Activated CD4-positive, alpha-beta T cell treated with anti-CD3 and anti-CD28 coated beads, Interleukin-2, amount 10 ng/mL, durations not matched to agents 24 days and 14 days (primary cell): ENCODE measurements at places on chromosomes 13 and 19. TPM values are rescaled to one million over a fixed set of nuclear protein-coding genes. Genes with fewer than 3 reads are reported as not detected.

- DNase-seq, result no peak
Measured at GRCh38 chr19:13153569-13154240, 3.5 kb downstream of the IER2 start.

Gene LIM2
- total RNA-seq, result 0.24 TPM in 1 of 2 replicates, not detected in the other

Gene NCAN
- 0.02 TPM in 1 of 2 replicates, not detected in the other for total RNA-seq

Gene CACNA1A
- total RNA-seq, result 0.28 and 0.38 TPM in 2 replicates

Gene ZNF329
- total RNA-seq, result 1.4 and 2.1 TPM in 2 replicates

Gene CRX
- total RNA-seq, result not detected in 2 replicates

DNA sequence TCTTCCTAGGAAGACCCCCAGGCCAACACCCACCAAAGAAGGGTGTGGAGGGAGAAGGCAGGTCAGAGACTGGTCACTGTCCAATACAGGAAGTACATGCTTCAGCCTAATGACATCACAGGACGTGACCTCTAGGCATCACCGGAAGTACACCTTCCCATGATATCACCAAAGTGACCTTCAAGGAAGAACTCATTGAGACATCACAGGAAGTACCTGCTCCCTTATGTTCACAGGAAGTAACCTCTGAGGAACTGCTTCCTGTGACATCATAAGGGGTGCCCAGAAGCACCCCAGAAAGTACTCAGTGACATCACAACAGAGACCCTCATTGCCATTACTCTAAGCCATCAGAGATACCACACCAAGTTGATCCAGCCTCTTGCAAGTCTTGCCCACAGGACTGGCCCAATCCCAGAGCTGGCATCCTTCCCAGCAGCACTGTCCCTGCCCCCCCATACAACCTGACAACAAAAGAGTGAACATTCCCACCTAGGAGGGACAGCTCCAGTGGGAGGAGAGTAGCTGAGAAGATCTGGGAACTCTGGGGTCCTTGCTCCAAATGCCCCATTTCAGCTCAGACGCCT lies 24.2 kb upstream of the NANOS2 start:
- DNase-seq, result no peak

DNA sequence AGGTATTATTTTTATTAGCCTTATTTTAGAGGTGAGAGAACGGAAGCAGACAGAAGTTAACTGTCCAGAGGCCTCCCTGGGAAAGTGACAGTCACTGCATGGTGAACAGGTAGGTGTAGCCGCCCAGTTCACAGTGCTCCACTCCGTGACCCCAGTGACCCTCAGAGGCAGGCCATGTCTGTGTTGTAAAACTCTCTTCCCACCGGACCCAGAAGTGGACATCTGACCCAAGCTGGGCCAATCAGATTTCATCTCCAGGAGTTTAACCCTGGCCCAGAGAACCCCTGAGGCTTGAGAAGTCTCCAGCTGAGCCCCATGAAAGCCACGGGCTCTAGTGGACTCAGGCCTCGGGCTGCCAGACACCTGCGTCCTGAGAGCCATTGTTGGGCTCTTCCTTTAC lies 83.6 kb upstream of the FARP1 start:
- no peak for DNase-seq

DNA sequence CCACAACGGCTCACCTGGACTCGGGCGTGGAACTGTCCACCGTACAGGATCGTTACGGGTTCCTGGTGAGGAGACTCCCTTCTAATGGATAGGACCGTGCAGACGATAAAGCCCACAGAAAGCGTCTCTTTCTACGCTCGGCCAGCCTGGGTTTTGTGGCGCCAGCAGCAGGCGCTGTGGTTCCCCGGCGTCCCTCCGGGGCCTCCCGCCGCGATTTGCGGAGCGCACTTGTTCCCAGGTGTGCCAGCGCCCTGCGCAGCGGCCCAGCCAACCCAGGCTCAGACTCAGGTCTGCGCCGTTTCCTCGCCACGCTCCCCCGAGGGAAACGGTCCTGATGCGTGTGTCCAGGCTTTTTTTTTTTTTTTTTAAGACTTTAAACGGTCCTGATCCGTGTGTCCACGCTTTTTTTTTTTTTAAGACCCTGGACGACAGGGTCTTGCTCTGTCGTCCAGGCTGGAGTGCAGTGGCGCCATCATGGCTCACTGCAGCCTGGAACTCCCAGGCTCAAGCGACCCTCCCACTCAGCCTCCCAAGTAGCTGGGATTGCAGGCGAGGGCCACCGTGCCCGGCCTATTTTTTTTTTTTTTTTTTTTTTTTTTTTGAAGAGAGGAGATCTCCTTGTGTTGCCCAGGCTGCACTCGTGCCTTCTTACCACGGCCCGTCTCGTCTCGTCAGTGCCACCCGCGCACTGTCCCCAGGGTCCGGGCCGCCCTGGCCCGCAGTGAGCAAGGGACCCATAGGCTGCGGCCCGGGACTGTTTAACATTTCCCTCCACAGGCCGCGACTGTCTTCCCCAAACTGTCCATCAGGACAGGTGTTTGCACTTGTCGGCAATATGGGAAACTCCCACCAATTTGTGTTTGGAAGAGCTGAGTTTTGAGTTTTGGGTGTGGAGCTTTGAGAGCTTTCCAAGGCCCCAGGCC lies 23.8 kb downstream of the GJA3 start:
- DNase-seq, result peak; percentile 81

DNA sequence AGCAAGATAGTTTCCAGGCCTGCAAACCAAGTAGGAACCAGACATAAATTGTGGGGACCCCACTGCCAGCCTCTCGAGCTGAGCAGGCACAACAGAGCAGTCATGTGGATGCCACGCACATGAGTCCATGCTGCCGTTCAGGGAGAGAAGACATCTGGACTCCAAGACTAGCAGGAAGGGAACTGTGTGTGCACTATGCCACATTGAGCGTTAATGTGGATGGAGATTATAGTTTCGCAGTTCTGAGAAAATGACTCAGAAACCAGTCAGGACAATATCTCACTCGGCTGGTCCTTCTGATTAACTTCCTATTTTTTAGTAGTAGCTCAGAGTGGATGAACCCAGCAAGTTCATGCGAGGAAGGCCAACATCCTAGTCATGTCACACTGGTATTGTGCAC lies 124.9 kb downstream of the CRYL1 start:
- no peak for DNase-seq

Gene DIRAS1
- total RNA-seq, result 0.16 TPM in 1 of 2 replicates, not detected in the other

GRCh38 chr13:40618581-40619478 lies 47.6 kb downstream of the FOXO1 start:
- DNase-seq, result no peak

DNA sequence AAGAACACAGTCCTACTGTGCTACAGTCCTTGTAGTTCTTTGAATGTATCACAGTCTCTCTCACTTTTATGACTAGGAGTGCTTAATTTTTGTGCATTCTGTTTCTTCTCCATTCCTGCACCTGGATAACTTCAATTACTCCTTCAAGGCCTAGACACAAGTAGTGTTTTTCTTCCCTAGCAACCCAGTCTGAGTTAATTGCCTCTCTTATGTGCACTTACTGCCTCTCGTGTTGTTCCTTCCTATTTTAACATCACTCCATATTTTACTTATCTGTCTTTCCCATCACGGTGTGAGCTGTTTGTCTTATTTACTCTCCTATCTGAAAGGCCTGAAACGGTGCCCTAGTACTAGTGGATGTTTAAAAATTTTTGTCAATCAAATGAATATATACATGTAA lies 101.5 kb downstream of the HS6ST3 start:
- no peak for DNase-seq

DNA sequence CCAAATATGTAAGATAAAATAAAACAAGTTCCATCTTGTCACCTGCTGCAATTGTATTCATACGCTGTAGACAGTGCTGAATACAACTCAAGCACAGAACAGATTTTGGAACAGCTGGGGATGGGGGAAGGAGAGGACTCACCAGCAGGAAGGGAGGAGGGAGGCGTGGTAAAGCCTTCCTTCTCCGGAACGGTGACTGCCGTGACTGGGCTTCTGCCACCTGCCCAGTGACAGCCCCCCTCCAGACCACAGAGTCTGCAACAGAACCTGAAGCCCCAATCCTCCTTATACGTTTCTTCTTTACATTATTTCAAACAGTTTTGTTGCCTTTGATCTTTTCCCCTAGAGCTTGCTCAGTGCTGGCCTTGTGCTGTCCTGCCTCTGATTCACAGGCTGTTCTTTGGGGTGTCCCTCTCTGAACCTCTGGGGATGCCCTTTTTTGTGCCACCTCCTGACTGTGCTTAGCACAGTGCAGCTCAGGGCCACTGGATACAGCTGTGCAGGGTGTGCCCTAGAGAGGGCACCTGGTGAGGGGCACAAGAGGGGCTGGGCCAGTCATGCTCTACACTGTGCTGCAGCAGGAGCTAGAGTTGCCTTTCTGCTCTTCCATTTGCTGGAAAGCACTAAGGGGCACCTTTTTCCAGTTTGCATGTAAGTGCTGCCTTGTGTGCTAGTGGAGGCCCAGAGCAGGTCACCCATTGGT lies 213.0 kb downstream of the ZIC5 start:
- no peak for DNase-seq

DNA sequence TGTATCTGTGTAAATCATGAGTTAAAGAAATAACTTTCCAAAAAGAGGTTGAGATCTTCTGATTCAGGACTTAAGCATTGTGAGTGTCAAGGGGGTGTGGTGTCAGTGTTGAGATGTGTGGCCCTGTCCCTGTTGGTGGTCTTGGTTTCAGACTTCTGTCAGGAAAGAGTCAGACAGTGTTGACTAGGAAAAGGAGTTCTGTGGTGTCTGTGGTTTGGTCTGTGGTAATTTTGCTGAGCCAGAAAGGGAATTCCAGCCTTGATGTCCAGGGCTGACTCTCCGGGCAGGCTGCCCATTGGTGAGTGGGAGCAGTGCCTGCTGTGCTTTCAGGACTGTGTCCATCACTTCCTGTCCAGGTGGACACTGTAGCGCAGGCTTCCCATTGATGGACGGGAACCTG lies 39.8 kb upstream of the IGFL4 start:
- DNase-seq, result no peak

DNA sequence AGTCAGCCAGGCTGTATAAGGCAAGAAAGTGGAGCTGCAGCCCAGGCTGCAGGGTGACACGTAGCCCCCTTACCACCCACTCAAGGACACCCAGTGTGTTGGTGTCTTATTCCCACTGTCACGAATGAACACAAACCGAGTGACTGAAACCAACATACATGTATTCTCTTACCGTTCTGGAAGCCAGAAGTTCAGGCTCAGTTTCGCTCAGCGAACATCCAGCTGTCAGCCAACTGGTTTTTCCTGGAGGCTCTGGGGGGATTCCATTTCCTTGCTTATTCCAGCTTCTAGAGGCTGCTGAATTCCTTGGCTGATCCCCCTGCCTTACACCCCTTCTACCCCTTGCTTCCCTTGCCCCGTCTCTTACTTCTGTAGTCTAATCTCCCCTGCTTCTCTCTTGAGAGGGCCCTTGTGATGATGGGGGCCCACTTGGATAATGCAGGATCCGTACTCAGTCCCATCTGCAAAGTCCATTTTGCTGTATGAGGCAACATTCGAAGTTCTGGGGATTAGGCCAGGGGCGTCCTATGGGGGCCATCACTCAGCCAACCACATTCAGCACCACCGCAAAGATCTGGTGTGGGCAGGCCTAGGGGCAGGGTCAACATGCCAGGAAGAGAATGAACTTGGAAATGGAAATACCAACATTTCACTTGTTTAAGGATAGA lies 47.3 kb upstream of the MTIF3 start:
- DNase-seq, result no peak

- no peak for DNase-seq
Measured at GRCh38 chr19:41601771-41602170, 25.1 kb downstream of the CEACAM4 start.

DNA sequence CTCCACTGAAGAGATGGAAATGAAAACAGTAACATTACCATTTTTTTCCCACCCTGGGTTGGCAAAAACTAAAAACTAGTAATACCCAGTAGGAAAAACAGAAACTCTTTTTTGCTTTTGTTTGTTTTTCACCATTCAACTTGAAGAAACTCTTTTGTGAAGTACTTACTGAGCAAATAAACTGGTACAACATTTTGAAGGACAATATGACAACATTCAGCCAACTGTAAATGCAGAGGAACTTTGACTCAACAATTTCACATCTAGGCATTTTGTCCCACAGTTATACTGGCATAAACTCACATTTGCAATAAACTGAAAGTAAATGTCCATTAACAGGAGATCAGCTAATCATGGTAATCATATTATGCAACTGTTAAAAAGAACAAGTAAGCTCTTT lies 152.5 kb downstream of the RNF17 start:
- no peak for DNase-seq

DNA sequence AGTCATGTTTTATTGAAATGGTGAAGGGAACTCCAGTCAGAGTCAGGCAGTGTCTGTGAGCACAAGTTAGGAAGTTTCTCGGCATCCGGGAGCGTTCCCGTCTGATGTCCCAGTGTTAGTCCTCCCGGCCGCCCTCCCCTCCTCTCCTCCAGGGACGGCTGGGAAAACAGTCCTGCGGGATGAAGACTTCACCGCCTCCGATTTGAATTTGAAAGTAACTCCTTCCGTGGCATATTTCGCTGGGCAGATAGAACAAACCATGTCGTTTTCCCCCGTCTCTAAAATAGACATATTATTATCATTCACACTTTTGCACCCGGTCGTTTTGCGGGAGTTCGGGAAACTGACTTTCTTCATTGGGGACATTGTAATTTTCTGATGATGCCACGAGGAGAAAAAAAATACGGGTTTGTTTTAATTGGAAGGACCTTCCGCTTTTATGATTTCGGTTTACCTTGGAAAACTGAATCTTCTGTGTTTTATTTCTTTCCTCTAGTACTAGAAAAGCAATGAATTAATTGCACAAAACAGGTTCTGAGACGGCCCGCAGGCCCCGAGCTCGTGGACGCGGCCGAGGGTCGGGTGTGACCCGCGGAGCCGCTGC lies 76.6 kb downstream of the ZIC5 start:
- no peak for DNase-seq

Gene IQCN
- 2.3 and 3.0 TPM in 2 replicates for total RNA-seq

Gene PCDH20
- total RNA-seq, result not detected in 2 replicates

Gene WIZ
- 36.3 and 36.5 TPM in 2 replicates for total RNA-seq

DNA sequence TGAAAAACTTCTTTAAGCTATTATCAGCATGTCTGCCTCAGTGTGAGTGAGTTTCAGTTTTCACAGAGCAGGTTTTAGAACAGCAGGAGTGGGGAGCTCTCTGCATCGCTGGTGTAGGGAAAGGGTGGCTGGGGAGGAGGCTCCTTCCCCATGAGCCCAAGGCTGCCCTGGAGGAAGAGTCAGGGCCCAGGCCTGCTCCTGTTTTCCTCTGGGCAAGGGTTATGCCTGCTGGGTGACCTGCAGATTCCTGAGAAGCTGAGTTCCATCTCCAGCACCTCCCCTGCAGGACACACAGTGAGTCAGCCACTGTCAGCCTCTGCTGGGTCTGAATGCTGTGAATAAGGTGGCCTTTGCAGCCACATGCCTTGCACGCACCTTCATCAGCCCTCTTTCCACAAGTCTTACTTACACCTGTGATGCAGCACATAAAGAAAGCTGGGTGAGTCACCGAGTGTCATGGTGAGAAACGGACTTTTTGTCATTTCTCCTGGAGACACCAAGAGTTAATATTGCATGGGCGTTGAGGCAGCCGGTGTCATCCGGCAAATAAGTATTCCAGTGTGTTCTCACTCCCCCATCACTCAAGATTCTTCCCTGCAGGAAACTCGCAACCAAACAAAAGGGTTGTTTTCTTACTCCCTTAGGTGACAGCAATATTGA lies 186.4 kb upstream of the KL start:
- DNase-seq, result no peak

GRCh38 chr13:48773531-48774275 lies 120.0 kb downstream of the CYSLTR2 start:
- no peak for DNase-seq

- DNase-seq, result no peak
Measured at GRCh38 chr19:15891434-15891833, 6.4 kb downstream of the CYP4F2 start.

Gene ERFL
- 3.1 and 4.2 TPM in 2 replicates for total RNA-seq

Gene TIMM50
- total RNA-seq, result 141 and 143 TPM in 2 replicates

- DNase-seq, result no peak
Measured at GRCh38 chr13:25249001-25249543, 38.2 kb downstream of the MTMR6 start.

GRCh38 chr19:1495799-1496713 lies 5.1 kb downstream of the REEP6 start:
- no peak for DNase-seq

Gene DPF1
- 1.8 and 2.0 TPM in 2 replicates for total RNA-seq
